ENCODE measurements at places on chromosomes 12 and 14.

GRCh38 chr12:75366629-75367028 is 24.3 kb upstream of the GLIPR1L2 start:
- no peak for DNase-seq

DNA sequence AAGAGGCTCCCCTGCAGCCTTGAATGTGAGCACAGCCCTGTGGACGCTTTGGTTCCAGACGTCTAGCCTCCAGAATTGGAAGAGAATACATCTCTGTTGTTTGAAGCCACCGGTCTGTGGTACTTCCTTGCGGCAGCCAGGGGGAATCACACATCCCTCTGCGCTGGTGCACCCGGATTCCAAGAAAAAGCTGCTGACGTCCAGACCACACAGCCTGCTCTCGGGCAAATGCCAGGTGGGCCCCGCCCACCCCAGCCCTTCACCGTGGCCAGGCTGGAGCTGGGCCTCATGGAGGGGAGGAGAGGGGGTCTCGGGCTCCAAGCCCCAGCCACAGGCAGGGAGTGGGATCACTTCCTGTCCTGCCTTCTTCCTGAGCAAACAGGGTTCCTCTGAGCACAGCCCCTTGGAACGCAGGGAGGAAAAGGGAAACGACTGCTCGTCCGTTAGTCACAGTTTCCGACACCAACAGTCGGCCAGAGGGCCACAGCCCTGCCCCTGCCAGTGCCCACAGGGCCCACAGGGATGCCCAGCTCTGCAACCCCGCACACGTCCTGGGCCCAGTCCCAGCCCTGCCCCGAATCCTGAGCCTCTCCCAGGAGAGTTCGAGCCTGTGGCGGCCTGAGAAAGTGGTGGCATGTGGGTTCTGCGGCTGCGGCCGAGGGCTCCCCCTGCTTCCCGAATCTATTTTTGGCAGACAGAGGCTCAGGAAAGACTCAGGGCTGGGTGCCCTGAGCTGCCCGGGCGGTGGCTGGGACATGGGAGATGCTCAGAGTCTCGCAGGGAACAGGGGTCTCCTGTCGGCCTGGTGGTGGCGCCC is 85.3 kb downstream of the RFLNA start:
- no peak for DNase-seq

DNA sequence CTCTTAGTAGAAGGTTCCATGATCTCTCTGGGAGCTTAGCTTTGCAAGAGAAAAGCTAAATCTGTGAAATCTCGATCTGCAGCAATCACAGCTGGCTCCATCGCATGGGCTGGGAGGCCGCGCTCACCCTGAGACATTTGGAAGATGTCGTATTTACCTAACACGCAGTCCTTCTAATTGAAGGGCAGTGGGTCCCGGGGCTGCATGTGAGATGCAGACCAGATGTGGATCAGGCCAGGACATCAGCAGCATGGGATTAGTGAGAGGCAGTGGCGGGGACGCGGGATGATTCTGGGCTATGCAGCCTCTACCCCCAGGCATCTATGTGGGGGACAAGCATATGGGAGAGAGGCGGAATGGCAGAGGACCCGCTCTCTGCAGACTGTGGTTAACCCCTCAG is 312.4 kb upstream of the RTL1 start:
- DNase-seq: no peak

DNA sequence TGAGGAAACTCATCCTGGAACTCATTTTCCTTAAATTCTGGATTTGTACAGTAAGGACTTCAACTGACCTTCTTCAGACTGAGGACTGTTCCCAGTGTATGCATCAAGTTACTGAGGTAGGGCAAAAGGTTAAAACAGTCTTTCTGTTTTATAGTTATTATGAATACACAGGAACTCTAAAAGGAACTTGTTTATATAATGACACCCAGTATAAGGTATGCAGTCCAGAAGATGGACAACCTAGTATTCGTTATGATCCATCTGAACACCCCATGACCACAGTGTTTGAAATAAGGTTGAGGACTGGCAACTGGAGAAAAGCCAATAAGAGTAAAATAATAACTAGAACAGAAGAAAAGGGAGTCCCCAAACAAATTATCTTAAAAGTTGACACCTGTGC is 779.9 kb upstream of the TMEM132C start:
- no peak for DNase-seq

GRCh38 chr12:61504396-61505080 is 755.7 kb upstream of the USP15 start:
- no peak for DNase-seq

- no peak for DNase-seq
These were observed 3.5 kb downstream of the CDKN1B start for GRCh38 chr12:12720672-12721161.

- no peak for DNase-seq
These were observed 77.7 kb downstream of the DNAH10 start for GRCh38 chr12:123839826-123840225.

DNA sequence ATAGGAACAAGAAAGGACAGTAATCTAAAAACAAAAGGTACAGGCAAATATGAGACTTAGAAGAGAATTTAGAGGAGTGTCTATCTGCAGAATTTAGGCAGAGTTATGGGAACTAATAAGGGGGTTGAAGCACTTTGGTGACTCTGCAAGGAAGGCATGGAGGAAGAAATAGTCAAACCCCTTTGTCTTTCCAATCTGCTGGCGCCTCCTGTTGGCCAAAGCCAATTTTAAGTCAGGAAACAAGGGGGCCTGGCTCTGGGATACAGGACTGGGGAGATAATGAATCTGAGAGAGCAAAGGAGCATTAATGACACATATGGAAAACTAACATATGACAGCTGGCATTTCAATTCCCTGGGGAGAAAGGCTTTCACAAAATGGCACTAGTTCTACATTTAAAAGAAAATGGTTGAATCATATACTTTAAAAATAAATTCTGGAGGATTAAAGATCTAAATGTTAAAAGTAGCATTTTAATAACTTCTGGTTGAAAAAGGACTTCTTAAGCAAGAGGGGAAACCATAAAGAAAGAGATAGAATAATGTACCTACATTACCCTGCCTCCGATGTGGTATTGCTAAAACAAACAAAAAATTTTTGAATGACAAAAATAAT is 48.5 kb upstream of the CSRP2 start:
- DNase-seq: peak; percentile 32
